Cerebellum (tissue), 4 donors: ENCODE measurements at places on chromosomes 4 and X.

GRCh38 chr4:85475631-85476233, 782 bp downstream of the ARHGAP24 start:
- no peak for DNase-seq

GRCh38 chrX:113594123-113594841, 753.7 kb upstream of the AMOT start:
- no peak for DNase-seq

DNA sequence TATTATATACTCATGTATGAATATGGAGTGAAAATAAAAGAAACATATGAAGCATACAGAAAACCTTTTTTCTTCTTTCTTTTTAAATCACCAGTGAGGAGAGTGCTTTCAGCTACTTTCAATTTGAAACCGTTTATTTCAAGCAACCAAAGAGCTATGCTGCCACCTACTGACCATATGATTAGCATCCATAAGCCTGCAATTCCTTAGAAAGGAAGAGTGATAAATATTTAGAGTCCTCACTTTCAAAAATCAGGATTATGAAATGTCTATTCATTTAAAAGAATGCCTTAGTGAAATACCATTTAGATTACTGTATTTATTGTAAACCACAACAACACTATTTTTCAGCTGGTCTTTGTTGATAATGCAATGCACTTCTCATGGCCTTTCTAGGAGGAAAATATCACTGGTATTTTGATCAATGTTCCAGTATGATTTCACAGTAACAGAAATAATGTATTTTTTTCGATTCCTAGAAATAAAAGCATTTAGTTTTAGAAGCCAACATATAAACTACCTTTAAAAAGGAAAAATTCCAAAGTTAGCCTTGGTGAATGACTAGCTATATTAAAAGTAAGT, 667.6 kb downstream of the PCDH18 start:
- DNase-seq, result peak; percentile 13

GRCh38 chrX:77779695-77780094, 6.3 kb downstream of the ATRX start:
- DNase-seq, result no peak

DNA sequence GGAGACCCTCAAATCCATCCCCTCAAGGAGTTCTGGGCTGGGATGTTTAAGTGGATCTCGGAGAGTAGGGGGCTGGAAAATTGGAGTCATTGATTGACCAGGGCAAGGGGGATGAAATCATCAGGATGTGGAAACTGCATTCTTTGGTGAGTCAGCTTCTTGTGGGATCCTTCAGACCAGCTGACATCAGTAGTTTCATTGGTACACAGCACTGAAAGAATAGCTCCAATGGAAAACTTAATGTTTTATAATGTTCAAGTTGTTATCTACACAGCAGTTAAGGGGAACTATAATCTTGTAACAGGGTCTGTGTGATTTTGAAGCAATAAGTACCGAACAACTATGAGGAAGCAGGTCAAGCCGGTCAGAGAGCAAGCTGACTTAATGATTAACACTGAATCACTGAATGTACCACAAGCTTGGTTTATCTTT, 506.1 kb downstream of the RPA4 start:
- no peak for DNase-seq

GRCh38 chr4:136749989-136750388, 782.3 kb downstream of the PCDH18 start:
- no peak for DNase-seq

DNA sequence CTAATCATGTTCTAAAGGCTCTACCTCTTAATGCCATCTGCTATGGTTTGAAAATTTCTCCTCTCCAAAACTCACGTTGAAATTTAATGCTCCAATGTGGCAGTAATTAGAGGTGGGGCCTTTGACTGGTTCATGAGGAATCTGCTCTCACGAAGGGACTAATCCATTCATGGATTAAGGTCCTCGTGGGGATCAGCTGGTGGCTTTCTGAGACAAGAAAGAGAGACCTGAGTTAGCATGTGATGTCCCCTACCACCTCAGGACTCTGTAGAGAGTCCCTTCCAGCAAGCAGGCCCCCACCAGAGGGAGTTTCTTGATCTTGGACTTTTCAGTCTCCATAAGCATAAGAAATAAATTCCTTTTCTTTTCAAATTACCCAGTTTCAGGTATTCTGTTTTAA, 65.3 kb downstream of the WDFY3 start:
- no peak for DNase-seq

DNA sequence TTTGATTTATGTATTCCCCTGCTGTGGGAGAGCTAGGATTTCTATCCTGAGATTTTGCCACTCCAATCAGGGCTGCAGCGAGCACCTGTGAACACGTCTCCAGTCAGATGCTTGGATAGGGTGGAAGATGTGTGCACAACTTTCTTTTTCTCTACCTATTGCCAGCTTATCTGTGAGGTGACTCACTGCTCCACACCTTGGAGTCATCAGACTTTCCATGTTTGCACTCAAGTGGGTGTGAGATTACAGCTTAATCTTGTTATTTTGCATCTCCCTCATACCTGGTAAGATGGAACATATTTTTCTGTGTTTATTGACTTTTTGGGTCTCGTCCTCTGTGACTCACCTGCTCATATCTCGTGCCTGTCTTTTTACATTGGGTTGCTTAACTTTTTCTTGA, 32.2 kb downstream of the PSAPL1 start:
- DNase-seq, result no peak

DNA sequence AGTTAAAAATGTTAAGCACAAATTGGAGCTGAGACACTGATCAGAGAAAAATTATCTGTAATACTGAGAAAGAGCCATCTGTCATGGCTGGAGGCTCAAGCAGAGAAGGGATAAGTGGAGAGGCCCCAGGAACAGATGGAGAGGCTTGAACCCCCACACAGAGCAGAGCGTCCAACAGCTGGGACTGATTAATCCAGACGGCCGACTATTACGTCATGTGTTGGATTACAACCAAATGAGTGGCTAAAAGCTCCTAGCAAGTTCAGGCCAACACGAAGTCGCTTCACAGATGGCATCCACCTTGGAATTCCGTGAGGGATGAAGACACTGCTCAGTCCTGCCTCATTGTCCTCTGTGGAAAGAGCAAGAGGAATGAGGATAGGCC, 57.7 kb upstream of the ATXN3L start:
- peak; percentile 44 for DNase-seq

DNA sequence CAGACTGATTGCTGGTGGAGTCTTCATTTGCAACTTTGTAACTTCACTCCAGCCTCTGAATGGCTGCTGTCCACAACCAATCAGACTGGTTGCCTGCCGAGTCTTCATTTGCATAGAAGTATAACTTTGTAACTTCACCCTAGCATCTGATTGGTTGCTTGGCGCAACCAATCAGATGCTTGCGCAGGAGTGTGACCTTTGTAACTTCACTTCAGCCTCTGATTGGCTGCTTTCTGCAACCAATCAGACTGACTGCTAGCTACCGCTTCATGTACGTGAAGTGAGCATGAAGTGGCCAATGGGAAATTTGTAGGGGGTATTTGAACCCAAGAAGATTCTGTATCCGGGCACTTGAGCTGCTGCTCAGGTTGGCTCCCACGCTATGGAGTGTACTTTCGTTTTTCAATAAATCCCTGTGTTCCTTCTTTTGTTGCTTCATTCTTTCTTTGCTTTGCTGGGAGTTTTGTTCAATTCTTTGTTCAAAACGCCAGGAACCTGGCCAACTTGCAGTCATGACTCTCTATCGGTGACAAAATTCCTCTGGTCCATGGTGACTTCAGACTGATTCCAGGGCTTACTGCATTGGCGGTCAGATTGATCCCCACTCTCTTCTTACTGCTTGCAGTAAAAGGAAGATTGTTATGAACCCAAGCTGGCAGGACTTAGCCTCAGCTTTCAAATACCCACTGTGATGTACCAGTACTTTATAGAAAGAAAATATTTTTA, 46.4 kb upstream of the FGG start:
- DNase-seq, result no peak

DNA sequence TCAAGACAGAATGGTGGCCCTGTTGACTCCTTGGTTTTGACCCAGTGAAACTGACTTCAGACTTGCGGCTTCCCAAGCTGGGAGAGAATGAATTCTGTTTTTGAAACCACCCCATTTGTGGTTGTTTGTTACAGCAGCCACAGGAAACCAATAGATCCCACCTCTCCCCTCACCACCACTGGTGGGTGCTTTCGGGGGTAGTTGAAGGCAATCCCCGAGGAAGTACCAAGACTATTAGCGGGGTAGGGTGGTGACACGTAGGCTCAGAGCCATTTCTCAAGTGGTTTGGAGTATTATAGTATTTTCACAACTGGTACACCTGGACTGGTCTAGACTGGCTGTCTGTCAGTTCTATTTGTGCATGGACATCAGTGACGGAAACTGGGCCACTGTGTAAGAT, 189.1 kb upstream of the RBPJ start:
- no peak for DNase-seq

DNA sequence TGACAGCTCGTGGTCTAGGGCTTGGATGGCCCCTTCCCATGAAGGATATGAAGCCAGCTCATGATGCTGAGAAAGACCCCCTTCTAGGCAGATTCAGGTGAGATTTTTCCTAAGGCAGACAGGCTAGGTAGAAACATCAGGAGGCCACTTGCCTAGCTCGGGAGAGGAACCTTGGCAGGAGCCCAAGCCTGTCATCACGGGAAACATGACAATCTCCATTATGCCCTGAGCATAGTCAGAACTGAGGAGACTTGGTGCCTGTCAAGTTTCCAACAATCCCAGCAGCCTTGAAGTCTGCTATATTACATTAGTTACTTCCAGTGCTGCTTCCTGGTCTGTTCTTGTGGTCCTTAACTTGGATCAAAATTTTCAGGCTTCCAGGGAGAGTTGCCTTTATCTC, 18.7 kb upstream of the WDR1 start:
- no peak for DNase-seq

- no peak for DNase-seq
These were observed 52.3 kb upstream of the SCML1 start for GRCh38 chrX:17685026-17685425.

GRCh38 chr4:172650758-172651530, 517.7 kb upstream of the GALNT7 start:
- no peak for DNase-seq

GRCh38 chrX:153763298-153763932, 634 bp upstream of the PLXNB3 start:
- DNase-seq, result no peak

GRCh38 chrX:53738370-53738906, 51.9 kb upstream of the HUWE1 start:
- DNase-seq, result no peak

GRCh38 chrX:12946838-12947544, 27.9 kb upstream of the TMSB4X start:
- DNase-seq, result peak; percentile 27

GRCh38 chrX:12471061-12471460, 320.2 kb upstream of the PRPS2 start:
- no peak for DNase-seq

DNA sequence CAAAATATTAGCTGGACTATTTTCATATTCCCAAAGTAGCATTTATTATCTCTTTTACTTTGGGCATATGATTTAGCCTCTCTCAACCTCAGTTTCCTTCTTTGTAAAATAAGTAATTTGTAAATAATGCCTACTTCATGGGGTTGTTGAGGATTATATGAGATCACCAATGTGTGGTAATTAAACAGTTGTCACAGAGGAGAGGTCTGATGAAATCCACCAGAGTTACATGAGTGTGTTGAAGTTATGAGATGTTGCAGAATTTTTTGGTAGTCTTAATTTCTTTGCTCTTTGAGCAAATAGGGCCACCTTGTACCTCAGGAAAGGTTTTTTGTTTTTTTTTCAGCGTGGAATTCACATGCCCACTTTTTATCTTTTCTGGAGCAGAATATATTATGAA, 1.4 kb downstream of the COX7B start:
- DNase-seq, result no peak

DNA sequence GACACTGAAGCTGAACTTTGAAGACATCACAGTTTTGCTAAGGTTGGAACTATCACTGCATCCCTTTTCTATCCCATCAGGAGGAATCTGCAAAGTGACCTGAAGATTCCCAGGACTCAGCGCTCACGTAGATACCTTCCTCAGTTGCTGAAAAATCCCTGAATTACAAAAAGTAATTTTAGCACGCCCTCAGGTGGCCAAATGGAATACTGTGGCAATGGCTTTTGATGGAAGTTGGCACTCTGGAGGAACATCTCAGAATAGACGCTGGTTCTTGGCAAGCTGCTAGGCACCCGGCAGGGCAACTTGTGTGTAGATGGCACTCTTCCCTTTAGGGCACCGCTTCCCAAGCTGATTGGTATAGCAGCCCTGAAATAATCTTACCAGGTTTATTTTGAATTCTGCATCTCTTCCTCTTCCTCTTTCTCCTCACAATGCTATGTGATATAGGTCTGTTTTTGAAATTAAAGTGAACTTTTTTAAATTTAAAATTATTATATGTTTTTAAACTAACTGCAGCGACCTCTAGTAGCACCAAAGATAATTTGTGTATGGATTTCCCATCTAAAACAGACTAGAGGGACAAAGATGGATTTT, 16.3 kb upstream of the ESX1 start:
- DNase-seq, result peak; percentile 80

DNA sequence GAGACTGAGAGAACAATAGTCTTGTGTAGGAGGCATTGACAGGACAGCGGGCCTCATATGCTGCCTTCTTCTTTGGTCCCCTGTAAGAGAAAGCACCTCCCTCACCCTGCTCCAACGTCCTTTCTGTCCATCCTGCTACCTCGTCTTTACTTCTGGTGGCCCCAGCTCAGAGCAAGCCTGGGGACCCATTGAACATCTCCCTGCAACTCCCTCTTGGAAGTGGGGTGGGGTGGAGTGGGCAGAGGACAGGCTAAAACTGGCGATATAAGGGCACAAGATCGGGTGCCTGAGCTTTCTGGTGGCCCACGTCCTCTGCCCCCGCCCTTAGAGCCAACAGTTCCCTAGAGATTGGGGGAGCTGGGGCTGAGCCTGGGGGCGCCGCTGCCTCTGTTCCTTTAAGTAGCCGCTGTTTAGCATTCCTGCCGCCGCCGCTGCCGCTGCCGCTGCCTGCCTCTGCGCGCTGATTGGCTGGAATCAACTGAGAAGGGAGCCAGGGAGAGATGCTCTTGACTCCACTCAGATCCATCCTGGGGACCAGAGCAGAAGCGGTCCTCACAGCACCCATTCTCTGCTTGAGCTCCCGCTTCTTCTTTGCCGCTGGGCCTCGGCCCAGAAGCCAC, at the start of gene DLG3:
Gene DLG3 (plus strand): TSS at position 510 of the 620 bp plus-strand sequence. CDS start 367 bp downstream, outside the sequence.
- peak; percentile 78 for DNase-seq

GRCh38 chr4:77504407-77504806, 101.2 kb upstream of the CXCL13 start:
- no peak for DNase-seq

DNA sequence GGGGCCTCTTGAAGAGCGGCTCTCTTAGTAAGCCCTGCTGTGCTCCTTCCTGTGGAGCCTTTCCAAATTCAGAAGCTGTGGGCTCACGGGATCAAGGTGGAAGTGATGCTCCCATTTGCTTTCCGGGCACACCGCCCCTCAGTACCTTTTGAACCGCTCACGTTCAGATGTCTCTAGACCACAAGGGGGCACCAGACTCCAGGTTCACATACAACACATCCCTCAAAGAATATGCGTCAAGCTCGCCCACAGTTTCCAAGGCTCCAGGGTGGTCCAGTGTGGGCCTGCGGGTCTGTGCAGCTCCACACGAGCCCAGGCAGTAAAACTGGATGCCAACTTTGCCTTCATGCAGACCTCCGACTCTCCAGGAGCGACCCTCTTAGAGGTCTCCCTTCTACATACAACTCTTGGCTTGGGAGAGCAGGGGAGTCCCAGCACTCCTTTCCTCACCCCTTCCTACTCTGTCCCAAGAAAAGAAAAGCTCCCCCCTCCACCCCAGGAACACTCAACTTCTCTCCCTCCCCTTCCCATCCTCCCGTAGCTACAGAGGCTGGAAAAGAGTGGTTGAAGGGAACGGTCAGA, 11.0 kb downstream of the SUPT20HL1 start:
- DNase-seq, result peak; percentile 33
